NCI-H1930 (cell line): ENCODE measurements at places on chromosomes 1 and 21.

DNA sequence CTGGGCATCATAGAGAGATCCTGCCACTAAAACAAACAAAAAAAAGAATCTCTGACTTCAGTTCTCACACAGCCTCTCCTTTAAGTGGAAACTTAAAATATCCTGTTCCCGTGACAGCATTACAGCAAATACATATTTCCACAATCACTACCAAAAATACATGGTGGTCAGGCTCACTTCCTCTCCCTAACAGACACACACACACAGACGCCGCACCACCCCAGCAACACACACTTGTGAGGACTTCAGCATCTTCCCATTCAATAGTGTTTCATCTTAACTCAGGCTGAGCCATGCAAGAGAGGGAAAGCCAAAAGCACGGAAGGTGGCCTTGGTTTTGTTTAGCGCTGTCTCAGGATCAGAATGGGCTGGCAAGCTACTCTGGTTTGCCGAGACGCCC lies 21.9 kb downstream of the KIAA1614 start:
- DNase-seq = no peak

- no peak for DNase-seq
Measured at GRCh38 chr1:52569449-52570210, 16.7 kb upstream of the TUT4 start.

- DNase-seq = peak; percentile 44
Measured at GRCh38 chr1:180188091-180188506, 33.4 kb downstream of the QSOX1 start.

DNA sequence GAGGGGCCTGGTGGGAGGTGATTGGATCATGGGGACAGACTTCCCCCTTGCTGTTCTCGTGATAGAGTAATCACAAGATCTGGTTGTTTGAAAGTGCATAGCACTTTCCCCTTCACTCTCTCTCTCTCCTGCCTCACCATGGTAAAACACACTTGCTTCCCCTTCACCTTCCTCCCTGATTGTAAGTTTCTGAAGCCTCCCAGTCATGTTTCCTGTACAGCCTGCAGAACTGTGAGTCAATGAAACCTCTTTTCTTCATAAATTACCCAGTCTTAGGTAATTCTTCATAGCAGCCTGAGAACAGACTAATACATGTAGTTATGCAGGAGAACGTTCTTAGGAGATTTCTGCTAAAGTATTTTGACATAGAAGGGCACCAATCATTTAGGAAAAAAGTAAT lies 59.9 kb upstream of the FBXO28 start:
- no peak for DNase-seq

GRCh38 chr1:193677874-193678273 lies 491.5 kb upstream of the B3GALT2 start:
- no peak for DNase-seq

- DNase-seq = no peak
Measured at GRCh38 chr21:19781881-19782652, 1216.1 kb upstream of the NCAM2 start.

DNA sequence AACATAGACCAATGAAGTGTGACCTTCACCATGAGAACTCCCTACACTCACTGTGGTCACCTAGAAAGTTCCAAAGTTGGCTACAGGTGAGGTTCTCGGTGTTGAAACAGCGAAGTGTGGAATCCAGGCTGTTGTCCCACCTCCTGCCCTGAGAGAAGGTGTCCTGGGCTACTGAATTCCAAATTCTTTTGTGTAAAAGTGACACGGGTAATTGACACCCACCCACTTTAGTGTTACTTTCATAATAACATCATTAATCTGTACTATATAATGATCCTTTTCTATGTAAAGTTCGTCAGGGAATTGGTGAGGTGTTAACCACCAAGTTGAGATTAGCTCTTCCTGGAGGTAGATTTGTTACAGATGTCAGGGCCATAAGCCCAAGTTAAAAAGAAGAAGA lies 690.7 kb downstream of the RWDD3 start:
- no peak for DNase-seq

- no peak for DNase-seq
Measured at GRCh38 chr1:213247038-213247437, 196.0 kb downstream of the RPS6KC1 start.
